ENCODE measurements at places on chromosomes 1 and 21.

DNA sequence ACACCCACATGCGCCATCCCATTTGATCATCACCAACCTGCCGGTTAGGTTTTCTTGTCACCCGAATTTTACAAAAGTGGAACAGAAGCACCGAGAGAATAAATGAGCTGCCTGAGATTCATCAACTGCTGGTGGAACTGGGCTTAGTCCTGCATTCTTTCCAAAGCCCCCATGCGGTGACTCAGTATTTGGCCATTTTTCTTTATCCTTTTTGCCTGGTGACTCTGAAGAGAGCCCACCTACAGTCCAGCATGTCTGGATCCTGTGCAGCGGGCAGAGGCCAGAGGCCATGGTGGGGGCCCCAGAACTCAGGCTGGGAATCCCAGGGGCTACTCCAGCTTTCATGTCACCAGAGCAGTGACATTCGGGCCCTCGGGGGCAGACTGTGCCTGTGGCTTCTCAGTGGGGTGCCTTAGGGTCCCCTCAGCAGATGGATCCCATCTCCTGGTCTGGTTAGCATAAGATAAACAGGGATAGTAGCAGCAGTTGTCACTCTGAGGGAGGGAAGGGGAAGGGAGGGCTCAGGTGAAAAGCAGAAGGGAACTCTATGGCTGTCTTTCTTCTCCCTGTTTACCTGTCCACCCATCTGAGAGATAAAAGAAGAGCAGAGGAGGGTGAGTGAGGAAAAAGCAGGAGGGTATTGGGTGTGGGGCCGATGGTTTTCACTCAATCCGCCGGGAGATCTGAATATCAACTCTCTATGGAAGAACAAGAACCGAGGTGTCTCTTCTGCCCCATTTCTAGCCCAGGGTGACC is 63.2 kb downstream of the KIF26B start:
- DNase-seq: no peak

DNA sequence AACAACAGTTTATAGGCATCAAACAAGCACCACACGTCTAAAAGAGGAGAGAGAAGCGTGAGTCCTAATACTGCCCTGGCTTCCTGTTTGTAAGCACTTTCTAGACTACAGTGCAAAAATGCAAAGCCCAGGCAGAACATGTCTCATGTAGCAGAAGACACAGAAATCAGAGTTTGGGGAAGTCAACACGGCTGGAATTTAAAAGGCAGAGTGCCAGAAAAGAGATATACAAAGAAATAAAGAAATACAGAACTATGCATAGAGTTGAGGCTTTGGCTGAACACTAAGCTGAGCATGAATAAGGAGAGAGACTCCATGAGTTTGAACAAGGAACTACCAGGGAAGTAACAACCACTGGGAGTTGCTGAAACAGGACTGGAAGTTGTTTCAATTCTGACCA is 566.6 kb upstream of the NR5A2 start:
- no peak for DNase-seq

- DNase-seq: no peak
These were observed 20.1 kb downstream of the DISP3 start for GRCh38 chr1:11498956-11499594.

DNA sequence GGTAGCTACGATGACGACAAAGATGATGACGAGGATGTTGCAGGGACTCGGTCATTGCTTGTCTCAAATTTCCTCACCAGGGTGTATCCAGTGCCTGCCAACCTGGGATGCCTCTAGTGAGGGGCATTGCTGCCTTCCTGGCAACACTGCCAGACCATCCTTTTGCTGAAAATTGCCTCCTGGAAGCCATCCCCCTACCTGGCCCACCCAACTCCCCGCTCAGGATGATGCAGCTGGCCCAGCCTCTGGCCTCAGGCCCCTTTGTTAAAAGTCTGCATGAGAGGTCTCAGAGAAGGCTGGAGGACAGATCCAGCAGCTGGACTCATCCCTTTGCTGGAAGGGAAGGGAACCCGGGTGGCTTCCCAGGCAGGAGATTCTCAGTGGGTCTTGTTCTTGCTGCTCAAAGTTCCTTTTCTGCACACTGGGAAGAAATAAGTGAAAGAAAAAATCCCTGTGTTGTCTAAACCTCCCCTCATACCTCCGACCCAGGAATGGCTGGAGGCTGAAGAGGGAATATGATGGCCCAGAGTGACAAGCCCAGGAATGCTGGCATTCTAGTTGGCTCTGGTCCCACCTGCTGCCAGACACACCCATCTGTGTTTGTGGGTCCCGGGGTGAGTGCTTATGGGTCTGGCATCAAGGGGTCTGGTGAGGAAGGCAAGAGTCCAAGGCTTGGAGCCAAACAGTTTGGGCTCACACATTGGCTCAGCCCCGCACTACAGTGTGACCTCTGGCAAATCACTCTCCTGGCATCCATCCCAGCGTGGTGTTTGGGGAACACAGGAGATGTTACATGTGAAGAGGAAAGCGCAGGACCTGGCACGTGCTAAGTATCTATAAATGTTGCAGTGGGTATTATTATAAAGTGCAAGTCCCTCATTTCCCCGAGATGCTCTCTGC is 6.7 kb upstream of the FNDC5 start:
- DNase-seq: no peak

DNA sequence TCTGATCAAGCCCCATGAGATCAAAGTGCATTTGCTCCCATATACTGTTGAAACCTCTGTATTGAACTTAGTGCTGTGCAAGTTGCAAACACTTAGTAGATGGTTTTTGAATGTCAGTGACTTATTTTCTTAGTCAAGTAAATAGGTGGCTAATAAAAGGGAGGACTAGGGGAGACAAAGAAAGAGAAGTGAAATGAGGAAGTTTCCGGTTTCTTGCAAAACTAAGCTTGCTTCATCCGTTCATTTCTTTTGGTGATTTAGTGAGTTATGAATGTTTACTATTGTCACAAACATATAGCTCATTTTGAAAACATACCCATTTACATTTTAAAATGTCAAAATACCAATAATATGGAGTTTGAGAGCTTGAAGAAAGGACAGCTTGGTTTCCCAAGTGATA is 23.0 kb downstream of the ADAMTS5 start:
- no peak for DNase-seq

- no peak for DNase-seq
These were observed 237.7 kb downstream of the SEC16B start for GRCh38 chr1:177732178-177732577.

- no peak for DNase-seq
These were observed 296.3 kb downstream of the PRDM2 start for GRCh38 chr1:13996334-13996733.

- no peak for DNase-seq
These were observed 203.9 kb downstream of the TOMM20 start for GRCh38 chr1:234924450-234925355.

GRCh38 chr1:113769601-113769970 is 10.3 kb upstream of the PHTF1 start:
- DNase-seq: no peak

DNA sequence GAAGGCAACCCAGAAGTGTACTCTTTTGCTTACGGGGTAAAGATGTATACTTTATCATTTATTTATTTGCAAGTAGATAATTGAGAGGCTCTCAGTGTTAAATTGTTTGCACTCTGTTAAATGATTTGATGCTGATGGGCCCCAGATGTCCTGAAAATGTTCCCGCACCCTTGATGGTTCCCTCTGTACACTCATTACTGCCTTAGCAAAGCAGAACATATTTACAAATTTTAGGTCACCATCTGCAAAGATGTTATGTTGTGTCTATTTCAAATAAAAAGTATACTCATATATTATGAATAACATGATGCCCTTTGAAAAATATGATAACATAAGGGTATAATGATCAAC is 240.5 kb upstream of the SNX7 start:
- no peak for DNase-seq

DNA sequence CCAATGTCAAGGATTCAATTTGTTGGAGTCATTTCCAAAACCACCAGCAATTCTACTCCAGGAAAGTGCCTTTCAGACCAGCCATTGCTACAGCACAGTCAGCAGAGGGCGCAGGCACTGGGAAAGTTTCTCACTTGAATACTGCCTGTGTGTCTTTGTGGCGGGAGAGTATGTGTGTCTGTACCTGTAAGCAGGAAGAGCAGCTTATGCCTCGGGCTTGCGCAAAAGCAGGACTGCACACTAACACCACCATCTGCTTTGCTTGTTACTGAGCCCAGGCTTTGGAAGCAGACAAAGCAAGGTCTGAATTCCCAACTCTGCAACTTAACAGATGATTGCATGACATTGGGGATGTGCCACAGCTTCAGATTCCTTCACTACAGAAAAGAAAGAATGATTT is 7.0 kb upstream of the CTSE start:
- DNase-seq: peak; percentile 80

- DNase-seq: no peak
These were observed 294.5 kb downstream of the RRAGC start for GRCh38 chr1:38565020-38565491.

DNA sequence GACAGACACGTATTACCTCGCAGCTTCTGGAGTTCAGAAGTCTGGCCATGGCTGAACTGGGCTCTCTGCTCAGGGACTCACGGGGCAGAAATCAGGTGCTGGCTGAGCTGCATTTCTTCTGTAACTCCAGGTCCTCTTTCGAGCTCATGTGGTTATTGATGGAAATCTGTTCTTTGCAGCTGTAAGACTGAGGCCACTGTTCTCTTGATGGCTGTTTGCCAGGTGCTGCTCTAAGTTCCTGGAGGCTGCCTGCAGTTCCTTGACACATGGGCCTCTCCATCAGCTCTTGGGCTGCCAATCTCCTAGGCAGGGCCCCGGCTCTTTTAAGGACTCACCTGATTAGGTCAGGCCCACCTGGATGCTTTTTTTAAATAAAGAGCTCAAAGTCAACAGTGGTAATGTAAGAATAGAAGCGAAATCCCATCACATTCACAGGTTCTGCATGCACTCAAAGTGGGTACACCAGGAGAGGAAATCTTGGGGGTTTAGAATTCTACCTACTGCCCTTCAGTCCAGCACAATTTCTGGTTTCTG is 139.1 kb downstream of the KAZN start:
- DNase-seq: no peak

GRCh38 chr1:61171974-61172373 is 89.6 kb downstream of the NFIA start:
- no peak for DNase-seq

DNA sequence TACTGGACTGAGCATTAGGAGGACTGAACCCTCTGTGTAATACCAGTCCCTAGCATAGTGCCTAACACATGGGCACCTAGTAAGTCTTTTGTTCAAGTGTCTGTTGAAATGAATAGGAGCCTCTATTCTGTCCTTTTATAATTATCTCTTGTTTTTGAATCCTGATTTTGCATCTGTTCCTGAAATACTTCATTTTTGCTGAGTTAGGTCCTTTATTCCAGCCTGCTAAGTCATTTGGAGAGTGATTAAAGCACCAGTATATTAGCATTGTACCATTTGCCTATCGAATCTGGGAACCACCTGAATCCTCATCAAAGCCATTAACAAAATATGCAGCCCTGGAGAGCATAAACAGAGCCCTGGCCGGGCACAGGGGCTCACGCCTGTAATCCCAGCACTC is 32.3 kb downstream of the YARS1 start:
- no peak for DNase-seq
